ENCODE measurements at places on chromosomes 2 and 18.

GRCh38 chr2:75608684-75609333, 37.8 kb upstream of the MRPL19 start:
- DNase-seq = peak; percentile 66

- DNase-seq = no peak
These were observed 74.2 kb upstream of the ID2 start for GRCh38 chr2:8607606-8608005.

- DNase-seq = no peak
These were observed 25.4 kb upstream of the RHOB start for GRCh38 chr2:20421336-20421987.

- DNase-seq = no peak
These were observed 27.9 kb upstream of the POU3F3 start for GRCh38 chr2:104826016-104826415.

GRCh38 chr2:45168711-45169338, 159.6 kb upstream of the SIX2 start:
- DNase-seq = no peak

GRCh38 chr2:169526451-169526850, 16.9 kb downstream of the KLHL41 start:
- DNase-seq = no peak

- no peak for DNase-seq
These were observed 258.6 kb downstream of the SOX11 start for GRCh38 chr2:5950736-5951135.

DNA sequence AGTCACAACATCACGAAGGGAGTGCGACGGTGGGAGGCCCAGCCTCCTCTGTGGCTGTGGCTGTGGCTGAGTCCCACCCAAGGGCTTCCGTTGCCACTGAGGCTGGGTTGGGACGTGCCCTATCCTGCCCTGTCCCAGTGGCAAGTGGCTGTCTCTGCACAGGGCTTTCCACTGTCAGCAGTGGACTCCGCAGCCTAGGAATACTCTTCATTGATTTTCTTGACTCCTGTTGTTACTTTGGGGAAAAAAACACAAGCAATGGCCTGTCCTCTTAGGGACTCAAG, 122.7 kb downstream of the RAB3GAP1 start:
- no peak for DNase-seq

- no peak for DNase-seq
These were observed 41.4 kb upstream of the KCNJ13 start for GRCh38 chr2:232817756-232818155.

DNA sequence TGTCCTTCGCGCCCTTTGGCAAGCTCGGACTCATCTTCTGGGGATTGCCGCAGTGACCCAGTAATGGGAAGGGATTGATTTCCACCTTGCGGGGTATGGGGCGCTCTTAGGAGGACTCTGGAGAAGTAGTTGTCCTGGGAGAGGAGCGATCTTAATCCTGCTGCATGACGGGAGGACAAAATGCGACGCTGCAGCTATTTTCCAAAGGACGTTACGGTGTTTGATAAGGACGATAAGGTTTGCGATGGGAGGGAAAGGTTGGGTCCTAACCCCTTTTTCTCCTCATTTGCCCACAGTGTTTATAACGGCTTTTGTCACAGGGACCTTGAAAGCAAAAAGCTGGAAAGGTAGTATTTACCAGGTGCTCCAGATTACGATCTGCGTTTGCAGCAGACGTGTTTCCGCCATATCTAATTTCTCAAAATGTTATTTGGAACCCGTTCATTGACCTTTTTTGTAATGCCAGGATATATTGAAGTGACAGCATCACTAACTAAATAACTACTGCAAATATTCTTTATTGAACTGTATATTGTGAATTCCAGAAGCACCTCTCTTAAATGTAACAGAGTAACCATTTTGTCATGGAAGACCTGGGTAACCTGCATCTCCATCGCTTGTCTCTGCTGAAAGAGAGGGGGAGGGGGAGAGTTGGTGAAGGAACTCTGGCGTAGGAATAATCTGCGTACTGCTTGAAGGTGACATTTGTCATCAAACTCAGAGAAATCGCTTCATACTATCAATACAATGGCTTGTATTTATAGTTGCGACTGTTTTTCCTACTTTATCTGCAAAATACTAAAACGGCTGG, 590 bp downstream of the MDH1 start:
- no peak for DNase-seq

DNA sequence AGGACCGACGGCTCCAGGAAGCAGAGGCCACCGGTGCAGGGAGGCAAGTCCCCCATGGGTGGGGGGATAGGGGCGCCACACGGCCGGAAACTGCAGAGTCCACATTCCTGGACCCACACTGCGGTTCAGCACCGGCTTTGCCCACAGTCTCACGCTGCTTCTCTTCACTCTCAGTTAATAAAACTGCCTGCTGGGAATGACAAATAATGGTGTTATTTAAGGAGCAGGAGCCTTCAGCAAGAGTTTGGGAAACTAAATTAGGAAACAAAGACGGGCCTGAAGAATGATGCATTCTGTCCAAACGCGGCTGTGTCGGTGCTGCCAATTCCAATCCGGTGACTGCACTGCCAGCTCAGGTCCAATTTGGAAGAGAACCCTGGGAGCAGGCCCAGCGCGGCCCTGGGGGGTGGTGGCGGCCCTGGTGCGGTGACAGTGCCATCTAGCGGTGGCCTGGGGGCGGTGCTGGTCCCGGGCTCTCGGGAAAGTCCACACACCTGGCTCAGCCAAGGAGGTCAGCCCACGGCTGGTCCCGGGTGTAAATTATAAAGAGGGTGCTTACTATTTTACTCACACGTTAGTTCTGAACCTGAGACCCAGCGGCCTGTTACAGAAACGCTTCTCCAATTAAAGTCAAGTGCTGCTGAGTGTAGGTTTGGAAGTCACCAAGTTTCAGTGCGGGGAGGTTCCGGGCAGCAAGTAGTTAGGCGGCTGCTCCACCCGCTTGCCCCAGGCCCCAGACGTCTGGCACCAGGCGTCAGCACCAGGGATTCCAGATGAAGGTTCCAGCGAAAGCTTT, 73.1 kb upstream of the PXDN start:
- no peak for DNase-seq

DNA sequence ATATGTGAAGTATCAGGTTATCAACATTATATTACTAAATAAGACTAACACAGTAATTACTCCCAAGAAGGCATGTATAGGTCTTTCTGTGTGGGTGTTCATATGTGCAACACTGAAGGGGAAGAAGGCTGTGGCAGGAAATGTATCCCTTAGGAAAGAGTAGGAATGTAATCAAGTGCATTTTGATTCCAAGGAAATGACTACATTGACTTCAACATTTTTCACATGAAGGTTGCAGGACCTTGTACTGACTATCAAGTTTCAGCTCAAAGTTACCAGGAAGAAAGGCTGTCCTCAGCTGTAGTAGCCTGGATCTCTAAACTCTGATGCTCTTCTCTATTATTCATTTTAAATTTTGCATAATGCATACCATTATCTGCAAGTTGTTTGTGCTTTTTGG, 680.8 kb downstream of the NYAP2 start:
- no peak for DNase-seq

- no peak for DNase-seq
These were observed 152.8 kb downstream of the INHBB start for GRCh38 chr2:120498576-120499394.

- no peak for DNase-seq
These were observed 348.1 kb downstream of the GALR1 start for GRCh38 chr18:77597726-77598125.

GRCh38 chr2:172395503-172395902, 31.9 kb upstream of the ITGA6 start:
- no peak for DNase-seq

GRCh38 chr2:187546762-187547333, 7.4 kb downstream of the TFPI start:
- no peak for DNase-seq

DNA sequence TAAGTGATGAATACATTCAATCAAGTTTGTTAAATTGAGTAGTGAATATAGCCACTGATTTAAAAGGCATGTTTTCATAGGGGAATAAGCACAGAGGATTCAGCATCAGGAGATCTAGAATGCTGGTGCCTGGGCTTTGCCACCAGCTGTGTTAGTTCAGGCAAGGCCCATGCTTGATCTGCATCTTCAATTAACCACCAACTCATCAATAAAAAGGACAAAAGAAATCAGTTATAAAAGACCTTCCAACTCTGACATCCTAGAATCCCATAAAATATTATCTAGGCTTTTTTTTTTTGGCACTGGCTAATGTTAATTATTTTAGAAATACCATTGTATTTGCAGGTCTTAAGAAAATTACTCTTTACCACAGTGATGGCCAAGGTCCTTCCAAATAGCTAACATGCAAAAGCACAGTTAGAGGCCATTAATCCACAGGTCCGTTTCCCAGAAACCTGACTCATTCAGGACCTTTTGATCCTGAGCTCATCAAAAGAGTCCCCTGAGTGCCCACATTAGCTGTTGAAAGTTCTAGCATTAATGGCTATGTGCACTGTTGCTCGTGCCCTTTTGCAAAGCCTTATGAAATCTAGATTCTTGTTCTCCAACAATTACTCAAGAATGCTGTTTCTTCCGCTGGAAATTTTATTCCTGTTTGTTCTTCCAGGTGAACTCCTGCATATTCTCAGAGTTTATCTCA, 170.0 kb downstream of the CYRIA start:
- DNase-seq = no peak

GRCh38 chr2:108106731-108107130, 120.4 kb downstream of the SLC5A7 start:
- no peak for DNase-seq

DNA sequence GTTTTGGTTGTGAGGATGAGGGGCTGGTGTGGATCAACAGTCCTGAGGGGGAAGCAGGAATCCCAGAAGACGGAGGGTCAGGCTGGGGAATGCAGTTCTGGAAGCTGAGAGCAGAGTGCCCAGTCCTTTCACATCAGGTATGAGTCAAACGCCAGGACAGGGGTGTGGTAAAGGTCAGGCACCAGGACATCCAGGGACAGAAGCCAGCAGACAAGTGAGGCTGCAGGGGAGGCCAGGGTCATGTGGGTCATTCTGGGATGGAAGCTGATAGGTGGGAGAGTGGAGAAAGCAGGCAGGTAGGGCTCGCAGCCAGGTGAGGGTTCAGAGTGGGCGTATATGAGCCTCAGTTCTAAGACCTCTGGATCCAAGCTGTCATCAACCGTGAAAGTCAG, 12.8 kb upstream of the GNLY start:
- no peak for DNase-seq

- no peak for DNase-seq
These were observed 15.3 kb downstream of the TET3 start for GRCh38 chr2:73999881-74000597.

DNA sequence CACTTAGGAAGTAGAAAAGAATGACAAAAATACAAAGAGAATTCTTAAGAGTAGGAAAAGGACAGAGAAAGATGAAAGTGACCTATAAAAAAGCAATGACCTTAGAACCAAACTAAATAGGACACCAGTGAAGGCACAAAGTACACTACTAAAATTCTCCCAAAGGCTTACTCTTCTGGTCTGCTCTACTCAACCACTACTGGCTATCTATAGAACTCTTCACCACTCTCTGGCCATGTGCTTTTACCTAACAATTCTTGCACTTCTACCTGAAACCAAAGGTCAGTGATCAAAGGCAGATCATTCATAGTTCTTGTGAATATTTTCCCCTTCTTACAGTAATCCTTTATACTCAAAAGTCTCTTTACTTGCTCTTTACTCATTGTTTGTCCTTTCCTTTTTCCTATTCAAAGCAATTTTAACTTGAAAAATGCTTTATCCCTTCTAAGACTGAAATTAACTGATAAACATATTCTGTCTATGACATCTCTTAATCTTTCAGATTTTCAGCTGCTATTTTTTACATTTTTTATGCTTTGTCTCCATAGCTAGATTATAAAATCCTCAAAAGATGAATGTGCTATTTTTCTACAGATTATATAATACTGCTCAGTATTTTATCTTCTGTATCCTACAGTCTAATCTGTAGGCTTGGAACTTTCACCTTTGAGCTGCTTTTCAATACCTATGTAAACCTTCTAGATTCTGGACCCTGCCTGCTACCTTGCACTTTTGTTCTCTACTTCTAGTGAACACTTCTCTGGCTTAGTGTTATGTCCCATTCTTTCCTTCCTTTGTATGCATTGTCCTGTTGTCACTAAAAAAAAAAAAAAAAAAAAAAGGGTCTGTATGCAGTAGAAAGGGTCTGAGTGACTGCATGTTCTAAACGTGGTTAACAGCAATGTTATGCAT, 64.6 kb downstream of the NCKAP1 start:
- DNase-seq = no peak

- DNase-seq = no peak
These were observed 289.7 kb downstream of the CCDC85A start for GRCh38 chr2:56473524-56473923.

- DNase-seq = no peak
These were observed 48.3 kb downstream of the COL6A3 start for GRCh38 chr2:237365671-237366070.

- DNase-seq = no peak
These were observed 11.8 kb downstream of the COL4A4 start for GRCh38 chr2:227152093-227152766.

DNA sequence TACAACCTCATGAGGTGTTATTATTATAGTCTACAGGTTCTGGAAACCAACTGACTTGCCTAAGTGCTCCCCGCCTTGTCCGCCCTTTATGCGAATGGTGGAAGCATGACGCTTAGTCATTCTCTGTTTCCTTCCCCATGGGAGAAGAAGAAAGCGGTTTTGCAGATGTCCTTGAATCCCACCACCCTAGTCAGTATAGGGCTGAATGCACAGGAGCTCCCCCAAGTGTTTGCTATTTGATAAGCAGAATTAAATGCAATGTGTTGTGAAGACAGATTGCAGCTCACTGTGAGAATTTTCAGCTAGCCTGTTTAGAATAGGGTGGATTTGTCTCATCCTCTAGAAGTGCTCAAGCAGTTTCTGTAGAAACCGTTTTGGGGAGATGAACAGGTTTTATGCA, 652.0 kb downstream of the DCC start:
- no peak for DNase-seq

DNA sequence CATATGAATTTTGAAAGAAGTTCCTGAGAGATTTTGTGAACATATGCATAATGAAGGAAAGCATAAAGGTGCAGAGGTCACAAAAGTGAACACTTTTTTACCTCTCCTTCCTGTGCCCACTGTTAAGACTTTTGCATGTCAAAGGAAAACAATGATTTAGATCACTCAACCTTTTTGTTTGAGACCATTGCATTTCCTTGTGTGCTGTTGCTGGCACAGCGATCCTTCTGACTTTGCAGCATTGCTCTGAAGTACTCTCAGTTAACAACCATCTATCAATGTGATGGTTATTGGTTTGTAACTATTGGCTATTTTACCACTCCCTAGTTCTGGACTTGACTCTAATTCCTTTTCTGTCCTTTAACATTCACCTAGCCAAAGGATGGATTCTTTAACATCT, 61.7 kb upstream of the TFPI start:
- no peak for DNase-seq
